ENCODE measurements at places on chromosomes 4 and X.
A peak's percentile ranks its signal among the peaks of the same experiment; 100 is the strongest.

GRCh38 chr4:100722866-100723459 lies 205.1 kb upstream of the EMCN start:
- no peak for DNase-seq

DNA sequence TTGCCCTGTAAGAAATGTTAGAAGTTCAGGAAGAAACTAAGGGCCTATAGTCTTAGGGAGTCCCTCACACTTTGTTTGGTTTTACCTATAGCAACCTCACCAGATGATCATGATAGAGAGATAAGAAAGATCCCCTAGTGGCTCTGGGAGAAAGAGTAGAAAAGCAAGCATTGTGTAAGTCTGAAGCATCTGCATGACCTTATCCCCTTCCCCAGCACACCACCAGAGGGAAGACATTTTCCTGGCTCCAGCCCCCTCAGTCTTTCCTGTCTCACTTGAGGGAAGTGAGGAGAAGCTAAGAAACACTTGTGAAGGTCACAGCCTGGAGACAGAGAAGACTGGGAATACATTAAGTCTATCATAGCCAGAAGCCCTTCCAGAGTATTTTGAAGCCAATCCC lies 154.0 kb downstream of the EVC2 start:
- DNase-seq: no peak

- DNase-seq: no peak
Observed at GRCh38 chr4:109185548-109185947, 116.9 kb downstream of the COL25A1 start.

GRCh38 chr4:74480267-74480666 lies 35.3 kb downstream of the AREG start:
- no peak for DNase-seq

GRCh38 chr4:100982345-100982744 lies 365.0 kb downstream of the PPP3CA start:
- no peak for DNase-seq

DNA sequence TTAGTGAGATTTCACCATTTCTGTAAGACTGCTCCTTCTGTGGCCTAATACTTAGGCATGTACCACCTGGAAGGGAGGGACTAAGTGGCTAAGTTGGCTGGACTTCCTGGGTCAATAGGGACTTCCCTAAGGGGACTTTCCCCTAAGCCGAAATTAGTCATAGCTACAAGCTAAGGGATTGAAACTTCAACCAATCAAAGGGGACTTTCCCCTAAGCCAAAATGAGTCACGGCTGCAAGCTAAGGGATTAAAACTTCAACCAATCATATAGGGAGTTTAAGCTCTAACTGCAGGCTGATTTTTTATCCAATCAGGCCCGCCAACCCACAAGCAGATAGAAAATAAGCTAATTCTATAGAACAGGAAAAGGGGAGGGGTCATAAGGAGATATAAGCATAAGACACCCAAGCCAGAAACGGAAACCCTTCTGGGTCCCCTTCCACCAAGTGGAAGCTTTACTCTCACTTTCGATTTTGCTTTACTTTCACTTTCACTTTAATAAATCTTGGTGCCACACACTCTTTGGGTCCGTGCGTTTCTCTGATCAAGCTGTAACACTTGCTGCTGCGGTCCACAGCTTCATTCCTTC lies 382.8 kb downstream of the KLHL4 start:
- DNase-seq: no peak

- no peak for DNase-seq
Observed at GRCh38 chrX:102711872-102712215, 404 bp upstream of the GPRASP2 start.

DNA sequence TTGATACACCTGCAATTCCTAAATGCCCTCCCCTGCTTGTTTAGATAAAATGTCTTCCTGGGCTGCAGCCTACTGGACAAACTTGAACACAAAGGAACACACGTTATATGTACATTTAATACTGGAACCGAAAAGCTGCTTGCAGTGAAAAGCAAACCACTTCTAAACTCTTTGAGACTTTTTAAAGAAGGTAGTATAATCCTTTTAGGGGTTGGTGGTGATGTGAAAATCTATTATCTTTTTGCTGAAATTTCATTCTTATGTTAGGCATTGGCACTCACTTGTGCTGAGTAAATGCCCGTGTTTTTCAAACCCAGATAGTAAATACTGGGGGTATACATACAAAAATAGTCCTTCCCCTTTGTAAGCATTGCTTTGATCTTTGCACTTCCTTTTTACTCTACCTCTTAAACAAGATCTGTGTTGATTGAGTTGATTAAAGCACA lies 2.2 kb downstream of the NFKB1 start:
- no peak for DNase-seq

DNA sequence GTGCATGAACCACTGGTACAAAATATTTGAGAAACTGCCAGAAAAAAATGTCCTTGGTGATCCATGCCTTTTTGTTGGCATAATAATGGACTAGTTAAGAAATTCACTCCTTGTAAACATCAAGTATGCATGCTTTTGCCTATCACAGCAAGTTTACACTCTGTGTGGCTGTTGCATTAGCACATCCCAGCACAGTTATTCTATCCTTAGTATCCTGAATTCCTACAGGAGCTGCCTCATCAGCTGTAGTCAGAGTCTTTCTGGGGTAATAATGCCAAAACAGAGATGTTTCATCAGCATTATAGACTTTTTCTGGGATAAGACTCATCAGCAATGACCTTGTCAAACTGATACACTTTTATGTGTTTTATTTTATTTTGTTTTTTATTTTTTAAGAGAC lies 82.8 kb downstream of the CHIC2 start:
- no peak for DNase-seq

- peak; percentile 1 for DNase-seq
Observed at GRCh38 chrX:13473442-13474163, 95.8 kb upstream of the EGFL6 start.

DNA sequence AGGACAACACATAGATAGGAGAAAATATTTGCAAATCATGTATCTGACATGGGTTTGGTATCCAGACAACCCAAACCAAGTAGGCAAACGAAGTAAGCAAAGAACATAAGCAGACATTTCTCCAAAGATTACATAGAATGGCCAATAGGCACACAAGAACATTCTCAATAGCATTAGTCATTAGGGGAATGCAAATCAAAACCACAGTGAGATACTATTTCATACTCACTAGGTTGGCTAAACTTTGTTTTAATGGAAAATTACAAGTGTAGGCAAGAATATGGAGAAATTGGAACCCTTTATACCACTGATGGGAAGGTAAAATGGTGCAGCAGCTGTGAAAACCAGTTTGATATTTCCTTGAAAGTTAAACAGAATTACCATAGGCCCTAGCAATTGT lies 74.7 kb downstream of the CHRNA9 start:
- no peak for DNase-seq

- no peak for DNase-seq
Observed at GRCh38 chrX:122220644-122221373, 963.3 kb upstream of the GRIA3 start.

DNA sequence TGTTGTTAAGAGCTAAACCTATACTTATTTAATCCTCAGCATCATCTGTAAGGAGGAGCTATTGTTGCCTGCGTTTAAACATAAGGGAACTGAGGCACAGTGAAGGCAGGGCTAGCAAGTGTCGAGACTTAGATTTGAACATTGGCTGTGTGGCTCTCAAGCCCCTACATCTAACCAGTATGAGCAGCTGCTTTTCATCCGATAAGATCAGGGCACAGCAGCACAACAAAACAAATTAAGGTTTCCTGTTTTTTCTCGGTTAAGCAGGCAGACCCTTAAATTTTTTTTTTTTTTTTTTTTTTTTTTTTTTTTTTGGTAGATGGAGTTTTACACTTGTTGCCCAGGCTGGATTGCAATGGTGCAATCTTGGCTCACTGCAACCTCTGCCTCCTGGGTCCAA lies 35.6 kb downstream of the RAB40A start:
- no peak for DNase-seq

GRCh38 chr4:182492423-182492822 lies 249.2 kb downstream of the TENM3 start:
- DNase-seq: no peak

DNA sequence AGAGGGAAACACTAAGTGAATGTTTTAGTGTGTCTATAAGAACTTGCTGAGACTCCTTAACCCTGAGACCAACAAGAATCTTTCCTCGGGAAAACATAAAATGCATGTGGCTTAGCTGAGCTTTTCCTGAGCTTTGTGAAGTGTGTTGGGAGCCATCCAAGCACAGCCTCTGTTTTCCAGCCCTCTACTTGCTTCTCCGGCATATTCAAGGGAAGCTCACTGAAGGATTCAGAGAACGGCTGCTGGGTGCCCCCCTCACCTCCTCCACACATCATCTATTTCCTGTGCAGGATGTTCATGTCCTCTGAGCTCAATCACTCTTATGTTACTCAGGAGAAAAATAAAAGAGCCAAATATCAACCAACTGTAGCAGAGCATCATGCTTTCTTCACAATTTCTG lies 492.1 kb downstream of the IL15 start:
- no peak for DNase-seq

DNA sequence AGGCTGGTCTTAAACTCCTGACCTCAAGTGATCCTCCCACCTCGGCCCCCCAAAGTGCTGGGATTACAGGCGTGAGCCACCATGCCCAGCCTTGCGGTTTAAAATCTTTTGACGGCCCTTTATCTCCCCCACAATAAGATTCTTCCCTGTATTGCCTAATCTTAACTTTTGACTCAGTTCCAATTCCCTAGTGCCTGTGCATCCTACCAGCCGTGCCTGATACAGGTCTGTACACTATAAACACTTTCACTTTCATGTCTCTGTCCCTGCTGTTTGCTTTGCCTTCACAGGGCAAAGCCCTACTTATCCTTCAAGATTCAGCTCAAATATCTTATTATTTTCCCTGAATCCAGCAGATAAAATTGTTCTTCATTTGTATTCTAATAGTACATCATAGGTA lies 74.6 kb downstream of the WDR44 start:
- DNase-seq: no peak

DNA sequence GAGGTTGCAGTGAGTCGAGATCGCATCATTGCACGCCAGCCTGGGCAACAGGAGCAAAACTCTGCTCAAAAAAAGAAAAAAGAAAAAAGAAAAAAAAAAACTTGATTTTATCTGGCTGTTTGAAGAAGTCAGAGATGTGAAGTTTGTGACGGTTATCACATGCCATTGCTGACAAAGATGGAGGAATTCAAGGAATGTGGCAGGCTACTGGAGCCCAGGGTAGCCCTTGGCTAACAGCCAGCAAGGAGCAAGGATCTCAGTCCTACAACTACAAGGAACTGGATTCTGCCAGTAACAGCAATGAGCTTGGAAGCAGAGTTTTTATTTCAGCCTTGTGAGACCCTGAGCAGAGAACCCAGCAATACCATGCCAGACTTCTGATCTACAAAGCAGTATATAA lies 24.3 kb upstream of the TET2 start:
- no peak for DNase-seq

DNA sequence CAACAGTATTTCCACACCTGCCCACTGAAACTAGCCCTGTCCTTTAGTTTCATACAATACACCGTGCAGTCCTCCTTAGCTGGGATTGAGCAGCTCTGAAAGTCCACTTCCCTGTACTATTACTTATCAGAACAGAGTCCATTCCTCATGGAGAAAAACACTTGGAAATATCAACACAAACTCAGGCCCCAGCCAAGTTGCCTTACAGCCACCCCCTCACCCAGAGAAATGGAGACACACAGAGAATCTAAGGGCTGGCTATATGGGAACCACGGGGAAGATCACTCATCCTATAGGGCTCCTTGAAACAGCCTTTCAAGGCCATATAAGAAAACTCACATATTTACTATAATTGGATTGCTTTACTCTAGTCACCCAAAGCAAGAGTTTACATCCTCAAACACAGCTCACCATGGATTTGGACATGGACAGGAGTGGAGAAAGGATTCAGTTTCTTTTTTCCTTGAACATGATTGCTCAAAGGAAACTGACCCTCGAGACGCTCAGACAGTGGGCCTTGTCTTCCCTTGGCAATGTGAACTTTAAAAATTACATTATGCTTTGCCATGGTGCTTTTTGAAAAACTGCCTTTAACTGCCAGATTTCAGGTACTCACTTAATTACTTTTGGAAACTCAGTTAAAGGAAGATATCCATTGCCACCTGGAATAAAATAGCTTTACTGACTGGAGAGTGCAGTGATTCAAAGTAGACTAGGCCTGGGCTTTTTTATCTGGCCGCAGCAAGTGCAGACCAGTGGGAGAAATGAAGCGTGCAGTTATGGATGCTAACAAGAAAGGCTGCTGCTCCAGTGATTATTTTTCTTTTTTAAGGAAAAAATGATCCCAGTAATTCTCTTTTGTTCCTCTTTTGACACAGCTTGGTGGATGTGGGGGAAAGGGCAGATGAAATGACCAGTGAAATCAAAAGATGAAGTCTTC lies 1.6 kb downstream of the SCARB2 start:
- DNase-seq: no peak

DNA sequence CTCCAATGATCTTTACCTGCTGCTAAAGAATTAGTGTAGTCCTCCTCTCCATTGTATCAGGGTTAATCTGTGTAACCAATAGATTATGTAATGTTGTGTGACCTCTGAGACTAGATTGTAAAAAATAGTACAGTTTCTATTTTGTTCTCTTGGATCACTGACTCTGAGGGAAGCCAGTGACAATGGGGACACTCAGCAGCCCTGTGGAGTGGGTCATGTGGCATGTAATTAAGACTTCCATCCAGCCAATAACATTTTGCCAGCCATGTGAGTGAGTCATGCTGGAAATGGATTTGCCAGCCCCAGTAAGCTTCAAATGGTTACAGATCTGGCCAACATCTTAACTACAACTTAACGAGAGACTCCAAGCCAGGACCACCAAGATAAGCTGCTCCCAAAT lies 332.3 kb downstream of the PTTG2 start:
- no peak for DNase-seq
